ENCODE measurements at places on chromosomes 6 and 20.

- DNase-seq = no peak
Observed at GRCh38 chr20:11234181-11234580, 560.4 kb upstream of the JAG1 start.

- no peak for DNase-seq
Observed at GRCh38 chr6:10369896-10370295, 45.0 kb downstream of the TFAP2A start.

DNA sequence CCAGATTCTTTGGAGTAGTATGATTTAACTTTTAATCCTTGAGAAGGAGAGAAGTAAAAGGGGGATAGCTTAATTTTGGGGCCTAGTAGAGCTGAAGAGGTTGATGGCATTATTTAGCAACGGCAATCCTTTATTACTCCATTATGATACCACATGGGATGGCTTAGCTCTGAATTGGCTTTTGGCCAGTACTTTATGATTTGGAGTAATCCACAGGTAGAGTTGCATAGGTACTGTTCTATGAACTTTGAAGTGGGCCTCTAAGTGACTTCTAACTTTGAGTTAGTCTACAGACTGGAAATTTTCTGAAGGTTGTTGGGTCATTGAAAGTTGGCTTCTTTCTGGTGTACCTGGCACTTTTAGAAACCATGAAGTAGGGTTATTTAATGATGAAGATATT lies 11.6 kb downstream of the YWHAB start:
- DNase-seq = no peak

GRCh38 chr6:158529629-158530028 lies 30.3 kb upstream of the TMEM181 start:
- no peak for DNase-seq

DNA sequence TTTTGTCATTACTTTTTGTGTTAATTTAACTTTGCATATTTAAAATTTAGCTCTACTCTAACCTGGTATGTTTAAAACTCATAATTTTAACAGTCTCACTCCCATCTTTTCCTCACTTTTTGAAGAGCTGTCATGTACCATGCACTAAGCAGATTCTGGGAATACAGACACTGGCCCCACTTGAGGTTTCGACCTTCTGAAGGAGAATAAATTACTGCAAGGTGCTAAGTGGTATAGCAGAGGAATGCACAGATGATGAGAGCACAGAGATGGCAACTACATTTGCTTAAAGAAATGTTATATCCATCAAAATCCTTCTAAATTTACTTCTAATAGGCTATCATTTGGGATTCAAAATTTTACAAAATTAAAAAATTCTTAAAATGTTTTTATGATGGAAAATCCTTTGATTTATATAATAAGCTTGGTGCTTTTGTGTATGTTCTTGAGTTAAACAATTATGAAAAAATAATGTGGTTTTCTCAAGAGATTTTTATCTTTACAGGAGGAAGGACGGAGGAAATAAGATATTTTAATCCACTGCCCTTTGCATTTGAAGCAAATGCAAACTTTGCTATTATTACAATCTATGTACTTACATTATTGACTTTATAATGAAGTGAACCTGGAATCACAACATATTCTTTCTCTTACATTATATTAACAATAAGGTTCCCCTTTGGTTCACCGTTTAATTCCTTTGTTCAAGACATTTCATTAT lies 79.3 kb downstream of the AHI1 start:
- no peak for DNase-seq

- no peak for DNase-seq
Observed at GRCh38 chr6:107228754-107229153, 113.4 kb upstream of the BEND3 start.

GRCh38 chr6:21845018-21845417 lies 251.5 kb downstream of the SOX4 start:
- no peak for DNase-seq

- no peak for DNase-seq
Observed at GRCh38 chr20:61845233-61845671, 220.4 kb downstream of the TAF4 start.

DNA sequence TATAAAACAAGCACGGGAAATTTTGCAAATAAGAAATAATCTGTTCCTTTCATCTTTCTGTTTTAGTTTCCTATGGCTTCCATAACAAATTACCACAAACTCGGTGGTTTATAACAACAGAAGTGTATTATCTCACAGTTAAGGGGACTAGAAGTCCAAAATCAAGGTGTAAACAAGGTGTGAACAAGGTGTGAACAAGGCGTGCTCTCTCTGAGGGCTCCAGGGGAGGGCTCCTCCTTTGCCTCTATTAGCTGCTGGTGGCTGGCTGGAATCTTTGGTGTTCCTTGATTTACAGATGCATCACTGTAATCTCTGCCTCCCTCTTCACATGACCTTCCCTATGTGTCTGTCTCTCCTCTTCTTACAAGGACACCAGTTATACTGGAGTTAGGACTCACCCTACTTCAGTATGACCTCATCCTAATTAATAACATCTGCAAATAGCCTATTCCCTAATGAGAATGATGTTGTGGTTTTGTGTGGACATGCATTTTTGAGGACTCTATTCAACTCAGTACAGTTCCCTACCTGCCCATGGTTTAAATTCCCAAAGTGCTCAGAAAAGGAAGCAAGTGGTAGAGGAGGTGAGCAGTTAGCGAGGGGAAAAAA lies 17.5 kb upstream of the BMP5 start:
- no peak for DNase-seq

GRCh38 chr6:149967591-149967990 lies 3.8 kb downstream of the ULBP1 start:
- DNase-seq = no peak

- DNase-seq = no peak
Observed at GRCh38 chr20:58742668-58743566, 50.3 kb downstream of the NPEPL1 start.

- no peak for DNase-seq
Observed at GRCh38 chr6:160336200-160336599, 12.0 kb upstream of the SLC22A3 start.

GRCh38 chr20:23296841-23297701 lies 53.5 kb upstream of the NXT1 start:
- no peak for DNase-seq

DNA sequence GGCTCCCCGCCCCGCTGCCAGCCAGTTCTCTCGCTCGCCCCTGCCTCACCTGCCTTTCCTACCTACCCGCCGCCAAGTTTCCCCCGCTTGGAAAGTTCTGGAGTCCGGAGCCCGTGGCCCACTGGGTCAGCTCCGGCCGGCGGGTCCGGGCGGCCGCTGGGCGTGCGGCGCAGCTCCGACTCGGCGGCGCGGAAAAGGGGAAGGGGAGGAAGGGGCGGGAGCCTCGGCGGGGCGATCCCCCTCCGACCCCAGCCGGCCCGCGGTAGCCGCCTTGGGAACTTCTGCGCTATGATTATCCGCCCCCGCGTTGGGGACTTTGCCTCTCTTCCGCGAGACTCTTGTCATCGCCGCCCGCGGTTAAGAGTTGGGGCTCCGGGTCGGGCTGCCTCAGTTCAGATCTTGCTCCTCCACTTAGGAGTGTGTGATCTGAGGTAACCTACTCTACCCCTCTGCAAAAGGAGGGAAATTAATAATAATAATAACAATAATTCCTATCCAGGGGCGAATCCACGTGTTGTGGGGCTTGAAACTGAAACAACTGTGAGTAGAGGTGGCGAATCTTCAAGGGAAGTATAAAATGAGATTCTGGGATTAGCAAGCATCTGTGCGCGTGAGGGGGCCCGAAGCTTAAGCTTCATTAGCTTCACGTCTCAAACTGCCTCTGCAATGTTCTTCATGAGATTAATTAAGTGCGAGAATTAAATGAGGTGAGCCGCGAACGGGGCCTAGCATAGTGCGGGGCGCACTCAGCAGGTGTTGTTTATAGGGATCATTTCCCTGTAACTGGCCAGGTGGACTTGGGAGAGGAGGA lies 30.8 kb downstream of the SF3B5 start:
- DNase-seq = no peak

- DNase-seq = no peak
Observed at GRCh38 chr6:37357288-37357687, 3.5 kb downstream of the RNF8 start.

DNA sequence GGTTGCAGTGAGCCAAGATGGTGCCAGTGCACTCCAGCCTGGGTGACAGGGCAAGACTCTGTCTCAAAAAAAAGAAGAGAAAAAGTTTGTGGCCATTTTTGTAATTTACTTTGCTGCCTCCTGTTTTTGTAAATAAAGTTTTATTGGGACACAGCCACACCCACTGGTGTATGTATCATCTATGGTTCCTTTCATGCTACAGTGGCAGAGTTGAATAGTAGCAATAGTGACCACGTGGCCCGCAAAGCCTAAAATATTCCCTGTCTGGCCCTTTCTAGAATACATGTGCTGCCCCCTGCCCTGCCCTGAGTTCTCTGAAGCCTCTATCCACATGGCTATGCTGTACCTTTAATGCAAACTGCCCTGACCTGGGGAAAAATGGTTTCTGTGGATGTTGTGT lies 75.3 kb upstream of the ZNF133 start:
- DNase-seq = no peak

DNA sequence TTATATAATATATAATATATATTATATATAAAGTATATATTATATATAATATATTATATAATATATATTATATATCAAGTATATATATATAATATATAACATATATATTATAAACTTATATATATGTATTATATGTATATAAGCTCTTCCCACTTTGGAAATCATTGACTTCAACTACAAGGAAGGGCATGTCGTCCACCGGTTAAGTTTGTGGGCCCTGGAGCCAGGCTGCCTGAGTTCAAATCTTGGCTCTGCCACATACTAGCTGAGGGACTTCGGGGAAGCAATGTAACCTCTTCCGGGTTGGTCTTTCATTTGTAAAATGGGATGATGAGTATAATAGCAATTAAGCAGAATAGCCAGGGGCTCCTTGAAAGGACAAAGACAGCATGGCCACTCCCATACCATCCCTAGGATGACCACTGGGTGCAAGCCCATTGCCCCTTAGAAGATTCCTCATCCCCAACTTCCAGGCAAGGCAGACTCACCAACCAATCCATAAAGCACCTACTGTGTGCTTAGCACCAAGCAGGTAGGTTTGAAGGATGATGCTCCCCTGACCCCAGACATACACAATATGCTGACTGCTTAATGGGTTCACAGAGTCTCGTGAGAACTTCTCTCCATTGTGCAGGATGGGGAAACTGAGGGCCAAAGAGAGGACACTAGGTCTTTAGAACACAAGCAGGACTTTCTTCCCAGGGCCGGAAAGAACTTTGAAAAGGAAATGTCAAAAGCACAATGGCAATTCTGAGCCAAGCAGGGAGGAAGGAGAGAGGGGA lies 163.2 kb downstream of the MRPL14 start:
- no peak for DNase-seq

- no peak for DNase-seq
Observed at GRCh38 chr6:5205877-5206850, 54.6 kb downstream of the LYRM4 start.

- DNase-seq = no peak
Observed at GRCh38 chr6:127618729-127619128, 41.8 kb downstream of the C6orf58 start.

DNA sequence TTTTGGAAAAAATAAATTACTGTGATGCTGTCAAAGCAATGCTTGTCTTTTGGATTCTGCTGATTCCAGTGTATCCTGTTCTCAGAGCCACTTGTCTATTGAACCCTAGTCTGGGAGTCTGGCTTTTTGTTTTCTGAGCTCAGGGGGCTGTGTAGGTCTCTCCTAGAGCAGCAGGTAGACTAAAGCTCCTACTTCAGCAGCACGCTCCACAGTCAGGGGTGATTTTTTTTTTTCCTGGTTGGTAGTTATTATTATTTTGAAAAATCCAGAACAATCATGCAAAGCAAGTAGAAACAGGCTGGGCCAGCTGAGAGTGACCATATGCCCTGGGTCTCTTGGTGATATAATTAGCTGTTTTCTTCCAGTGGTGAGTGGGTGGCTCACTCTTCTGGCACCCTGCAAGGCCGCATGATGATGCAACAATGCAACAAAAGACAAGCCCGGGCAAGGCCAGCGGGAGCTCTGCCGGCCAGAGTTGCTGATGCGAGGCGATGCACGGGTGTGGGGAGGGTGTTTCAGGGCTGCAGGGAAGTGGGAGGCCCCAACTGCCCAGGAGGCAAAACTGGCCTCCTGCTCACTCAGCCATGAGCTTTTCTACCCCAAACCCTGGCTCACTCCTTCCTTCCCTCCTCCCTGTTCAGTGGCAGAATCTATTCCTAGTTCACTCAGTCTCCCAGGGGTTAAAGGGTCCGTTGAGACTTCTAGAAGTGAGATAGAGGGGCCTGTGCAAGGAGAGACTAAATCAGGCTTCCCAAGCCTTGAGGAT lies 11.5 kb upstream of the CDKN1A start:
- DNase-seq = peak; percentile 20

DNA sequence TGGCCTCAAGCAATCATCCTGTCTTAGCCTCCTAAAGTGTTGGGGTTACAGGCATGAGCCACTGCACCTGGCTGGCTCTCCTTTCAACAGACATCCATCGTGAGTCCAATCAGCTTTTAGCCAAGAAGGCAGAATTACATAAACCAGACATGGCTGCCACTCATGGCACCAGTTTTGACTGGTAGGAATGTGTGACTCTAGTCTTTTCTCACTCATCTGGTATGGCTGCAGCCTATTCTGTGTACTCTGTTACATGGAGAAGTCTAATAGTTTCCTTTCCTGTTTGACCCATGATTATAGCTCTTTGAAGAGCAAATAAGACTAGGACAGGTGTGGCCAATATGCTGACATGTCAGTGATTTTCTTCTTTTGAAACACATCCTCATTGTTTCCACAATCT lies 27.0 kb upstream of the RNF144B start:
- DNase-seq = no peak

GRCh38 chr6:33721508-33721907 lies 10.0 kb upstream of the UQCC2 start:
- no peak for DNase-seq

DNA sequence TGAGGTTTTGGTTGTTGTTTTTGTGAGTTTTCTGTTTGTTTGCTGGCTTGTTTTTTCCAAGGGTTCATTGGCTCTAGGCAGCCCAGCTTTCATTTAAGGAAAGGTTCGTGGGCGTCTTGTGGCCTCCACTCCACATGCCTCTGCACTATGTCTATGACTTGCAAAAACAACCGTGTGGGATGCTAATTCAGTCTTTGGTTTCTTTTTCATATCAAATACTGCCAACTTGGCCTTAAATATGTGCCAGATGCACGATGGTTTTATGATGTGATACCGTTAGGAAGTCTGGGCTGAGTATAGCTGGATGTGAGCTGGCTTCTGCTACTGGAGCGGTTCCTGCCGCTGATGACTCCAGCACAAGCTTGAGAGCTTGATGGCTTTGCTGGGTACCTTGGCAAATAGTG lies 96.3 kb downstream of the BMP2 start:
- no peak for DNase-seq

- no peak for DNase-seq
Observed at GRCh38 chr6:159086033-159086618, 41.3 kb upstream of the TAGAP start.

Measured in NCI-H1092 (cell line).